CD14-positive monocyte (primary cell): ENCODE measurements at places on chromosomes 4 and X.

- DNase-seq, result no peak
Measured at GRCh38 chr4:47017494-47017893, 13.9 kb upstream of the GABRB1 start.

DNA sequence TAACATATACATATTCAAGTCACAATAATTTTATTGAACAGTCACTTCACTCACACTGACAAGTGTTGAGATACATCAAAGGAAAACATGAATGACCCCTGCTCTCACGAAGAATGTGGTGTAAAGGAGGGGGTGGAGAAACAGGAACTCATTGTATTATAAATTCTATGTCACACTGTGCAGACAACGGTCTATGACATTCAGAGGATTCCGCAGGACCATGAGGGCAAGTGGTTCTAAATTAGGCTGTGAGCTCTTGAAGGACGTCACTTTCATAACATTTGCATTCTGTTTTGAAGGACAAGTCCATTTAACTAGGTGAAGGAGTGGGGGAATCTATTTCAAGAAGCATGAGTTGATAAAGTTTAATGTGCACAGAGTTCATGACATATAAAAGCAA, 415.2 kb upstream of the HS3ST1 start:
- DNase-seq, result peak; percentile 12

DNA sequence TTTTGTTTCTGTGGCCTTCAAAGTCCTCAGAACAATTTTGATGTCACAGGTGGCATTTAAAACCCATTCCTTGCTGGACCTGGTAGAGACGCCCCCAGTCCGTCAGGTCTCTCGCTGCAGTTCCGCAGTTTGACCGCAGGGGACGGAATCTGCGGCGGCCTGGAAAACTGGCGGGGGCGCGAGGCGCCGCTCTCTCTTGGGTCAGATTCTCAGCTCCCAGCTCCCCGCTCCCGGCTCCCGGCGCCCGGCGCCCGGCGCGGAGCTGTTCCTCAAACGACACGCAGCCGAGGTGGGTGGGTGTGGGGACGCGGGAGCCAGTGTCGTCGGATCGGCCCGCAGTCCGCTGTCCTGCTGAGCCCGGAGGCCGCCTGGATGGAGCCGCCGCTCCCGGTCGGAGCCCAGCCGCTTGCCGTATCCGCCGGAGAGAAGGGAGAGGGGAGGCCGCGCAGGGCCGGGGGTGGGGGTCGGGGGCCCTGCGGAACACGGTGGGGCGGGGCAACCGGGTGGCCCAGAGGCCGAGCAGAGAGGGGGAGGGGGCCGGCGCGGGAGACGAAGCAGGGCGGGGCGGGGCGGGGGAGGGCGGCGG, at the start of gene OCRL:
Gene OCRL (plus strand): TSS at position 192 of the 586 bp plus-strand sequence. CDS start 181 bp downstream, at position 373.
- peak; percentile 52 for DNase-seq

DNA sequence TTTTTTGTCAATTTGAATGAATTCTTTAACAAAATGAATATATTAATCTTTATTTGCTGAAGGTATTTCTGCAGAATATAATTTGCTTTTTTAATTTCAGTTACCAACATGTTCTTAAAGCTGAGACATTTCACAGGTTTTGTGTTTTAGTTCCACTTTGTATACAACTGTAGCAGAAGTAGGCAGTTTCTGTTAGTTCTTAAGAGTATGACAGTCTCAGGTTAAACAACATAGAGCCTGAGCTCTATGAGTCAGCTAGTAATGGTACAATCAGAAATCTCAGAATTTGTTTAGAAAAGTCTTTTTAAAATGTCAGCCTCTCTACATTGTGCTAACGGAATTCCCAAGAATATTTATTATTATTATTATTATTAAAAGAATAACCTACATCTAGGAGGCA, 50.4 kb downstream of the GSTCD start:
- no peak for DNase-seq

DNA sequence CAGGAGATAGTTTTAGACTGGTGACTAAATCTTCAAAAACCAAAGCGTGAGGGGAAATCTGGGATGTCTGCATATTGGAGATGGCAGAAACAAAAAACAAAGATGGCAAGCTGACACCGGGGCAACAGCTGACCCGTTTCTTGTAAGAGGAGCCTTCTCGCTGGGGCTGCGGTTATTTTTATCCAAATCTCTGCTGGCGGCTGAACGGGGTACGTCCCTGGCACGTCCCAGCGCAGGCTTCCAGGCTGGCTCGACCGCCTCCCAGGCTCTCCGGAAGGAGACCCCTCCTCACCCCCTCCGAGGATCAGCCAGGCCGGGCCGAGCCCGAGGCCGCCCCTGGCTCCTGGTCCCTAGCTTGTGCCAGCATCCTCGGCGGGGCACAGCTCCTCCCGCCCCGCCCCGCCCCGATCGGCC, 403 bp downstream of the SGCB start:
- no peak for DNase-seq

DNA sequence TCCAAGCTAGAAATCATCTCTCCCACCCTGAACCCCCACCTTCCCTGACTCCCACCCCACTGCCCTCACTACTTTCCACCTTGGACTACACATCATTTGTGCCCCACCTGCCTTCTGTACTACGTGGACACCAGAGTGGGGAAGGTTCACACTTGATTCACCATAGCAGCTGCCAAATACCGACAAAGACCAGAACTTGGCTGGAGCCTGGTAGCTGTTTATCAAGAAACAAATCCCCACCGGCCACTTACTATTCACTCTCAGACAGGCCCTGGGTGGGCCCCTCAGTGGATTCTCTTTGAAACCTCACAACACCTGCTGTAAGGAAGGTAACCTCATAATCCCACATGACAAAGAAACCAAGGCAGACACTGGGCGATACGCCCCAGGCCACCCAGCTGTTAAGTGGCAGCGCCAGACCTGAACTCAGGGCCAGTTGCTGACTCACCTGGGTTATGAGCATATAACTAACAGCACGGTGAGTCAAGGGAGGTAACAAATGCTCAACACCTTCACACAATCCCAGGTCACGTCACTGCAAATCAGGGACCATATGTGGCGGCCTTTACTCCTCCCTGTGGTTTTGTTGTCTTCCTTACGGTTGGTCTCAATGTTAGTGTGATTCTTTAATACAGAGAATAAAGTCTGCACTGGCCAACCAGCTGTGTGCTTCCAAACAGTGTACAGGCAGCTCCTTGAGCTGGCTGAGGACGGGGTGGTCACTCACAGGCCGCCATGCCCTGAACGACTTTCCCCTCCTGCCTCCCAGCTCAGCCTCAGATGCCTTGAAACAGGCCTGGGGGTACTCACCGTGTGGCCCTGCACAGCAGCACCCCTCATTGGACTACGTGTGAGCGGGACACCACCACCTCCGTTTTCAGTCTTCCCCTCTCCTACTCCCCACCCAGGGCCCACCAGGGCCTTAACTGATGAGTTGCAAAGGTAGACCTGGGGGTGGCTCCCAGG, 7.5 kb downstream of the WDR1 start:
- no peak for DNase-seq
